Tibial nerve (tissue), 4 donors: ENCODE measurements at places on chromosomes 4 and X.

- no peak for DNase-seq
Observed at GRCh38 chrX:131841496-131842437, 181.3 kb upstream of the STK26 start.

DNA sequence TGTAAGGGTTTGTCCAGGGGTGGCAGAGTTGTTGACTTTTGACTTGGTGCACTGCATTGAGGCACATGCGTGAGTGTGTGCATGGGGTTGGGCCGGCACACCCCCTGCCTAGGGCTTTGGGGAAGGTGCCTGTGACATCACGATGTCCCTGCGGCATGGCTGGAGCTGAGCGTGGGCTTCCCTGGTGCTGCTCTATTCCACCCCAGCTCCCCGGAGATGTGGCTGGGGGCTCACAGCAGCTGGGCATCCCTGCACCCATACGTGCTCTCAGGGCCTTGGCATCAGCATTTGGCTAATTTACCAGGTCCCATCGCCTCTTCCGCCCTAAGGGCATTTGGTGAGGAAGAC is 5.7 kb downstream of the PSAPL1 start:
- peak; percentile 7 for DNase-seq

- DNase-seq = no peak
Observed at GRCh38 chrX:96721354-96721753, 36.7 kb downstream of the DIAPH2 start.

DNA sequence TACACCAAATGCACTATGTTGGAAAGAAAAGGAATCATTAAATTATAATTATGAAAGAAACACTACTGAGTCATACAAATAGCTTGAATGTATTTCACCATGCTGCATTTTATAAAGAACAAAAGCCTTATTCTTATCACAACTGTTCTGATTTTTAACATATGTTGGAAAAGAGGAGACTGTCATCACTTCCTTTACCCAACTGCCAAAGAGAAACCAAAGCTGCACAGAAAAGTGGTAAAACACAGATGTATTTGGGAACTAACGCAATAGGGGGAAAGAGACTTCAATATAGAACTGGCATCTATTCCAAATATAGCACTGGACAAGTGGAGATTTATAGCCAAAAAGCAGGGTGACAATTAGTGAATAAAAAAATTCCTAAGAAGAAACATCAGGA is 181.0 kb downstream of the SPANXN3 start:
- DNase-seq = no peak

GRCh38 chrX:7117587-7117986 is 29.9 kb upstream of the STS start:
- no peak for DNase-seq

DNA sequence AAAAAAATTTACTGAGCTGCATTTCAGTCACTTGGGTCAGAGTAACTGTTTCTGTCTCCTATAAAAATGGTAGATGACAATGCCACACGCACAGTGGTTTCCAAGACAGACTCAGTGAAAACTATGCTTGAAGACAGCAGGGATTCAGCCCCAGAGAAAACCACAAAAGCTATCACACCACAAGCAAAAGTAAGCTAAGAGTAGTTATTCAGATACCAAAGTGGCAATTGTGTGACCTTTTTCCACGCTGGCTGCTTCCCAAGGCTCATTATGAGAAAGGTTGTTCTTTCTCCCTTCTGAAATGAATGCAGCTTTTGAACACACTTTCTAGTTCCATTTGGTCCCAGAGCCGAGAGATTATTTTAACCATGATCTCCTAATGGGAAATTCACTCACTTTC is 46.4 kb upstream of the GPM6B start:
- no peak for DNase-seq

DNA sequence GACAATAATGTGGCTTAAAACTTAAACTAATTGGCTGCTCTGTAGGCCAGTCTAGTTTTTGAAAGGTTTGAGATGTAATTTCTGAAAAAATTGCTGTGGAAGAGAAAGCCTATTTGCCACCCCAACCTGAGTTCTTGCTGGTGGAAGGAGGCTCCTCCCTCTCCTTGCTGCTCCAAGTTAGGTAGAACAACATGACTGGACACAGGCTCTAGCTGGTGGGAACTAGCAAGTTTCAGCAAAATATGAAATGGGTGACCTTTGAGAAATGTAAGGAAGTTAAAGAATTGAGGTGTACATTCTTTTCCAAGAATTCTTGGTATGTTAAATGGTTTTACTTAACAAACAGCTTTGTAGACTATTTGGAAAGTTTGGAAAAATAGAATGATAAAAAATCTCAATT is 8.0 kb downstream of the RPL34 start:
- no peak for DNase-seq

- no peak for DNase-seq
Observed at GRCh38 chrX:115147220-115147619, 42.0 kb upstream of the RBMXL3 start.

GRCh38 chrX:27746516-27746915 is 61.3 kb upstream of the MAGEB10 start:
- DNase-seq = no peak

DNA sequence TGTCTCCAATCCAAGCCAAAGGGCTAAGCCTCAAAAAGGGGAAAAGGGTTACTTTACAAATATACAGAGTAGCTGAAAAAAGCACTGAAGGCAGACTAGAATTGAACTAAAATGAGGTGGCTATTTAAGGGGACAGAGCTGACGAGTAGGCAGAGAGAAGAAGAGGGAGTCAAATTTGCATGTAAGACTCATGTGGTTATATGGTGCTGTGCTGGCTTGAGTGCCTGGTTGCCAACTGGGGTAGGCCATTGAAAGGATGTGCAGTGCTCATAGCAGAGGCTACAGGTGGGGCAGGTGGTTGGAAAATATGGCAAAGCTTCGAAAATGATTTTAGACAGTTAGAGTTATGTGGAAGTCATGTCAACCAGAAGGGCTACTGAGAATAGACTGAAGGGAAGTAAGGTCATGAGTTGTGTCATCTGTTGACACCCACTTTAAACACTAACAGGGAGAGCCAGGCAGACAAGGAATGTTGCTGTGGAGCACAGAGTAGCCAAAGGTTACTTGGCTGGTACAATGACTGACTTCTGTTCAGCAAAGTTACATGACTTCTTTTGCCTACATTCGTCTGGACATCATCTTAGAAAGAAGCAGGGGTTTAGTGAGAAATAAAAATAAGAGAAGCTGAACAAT is 1210.4 kb downstream of the ADGRL3 start:
- DNase-seq = no peak

DNA sequence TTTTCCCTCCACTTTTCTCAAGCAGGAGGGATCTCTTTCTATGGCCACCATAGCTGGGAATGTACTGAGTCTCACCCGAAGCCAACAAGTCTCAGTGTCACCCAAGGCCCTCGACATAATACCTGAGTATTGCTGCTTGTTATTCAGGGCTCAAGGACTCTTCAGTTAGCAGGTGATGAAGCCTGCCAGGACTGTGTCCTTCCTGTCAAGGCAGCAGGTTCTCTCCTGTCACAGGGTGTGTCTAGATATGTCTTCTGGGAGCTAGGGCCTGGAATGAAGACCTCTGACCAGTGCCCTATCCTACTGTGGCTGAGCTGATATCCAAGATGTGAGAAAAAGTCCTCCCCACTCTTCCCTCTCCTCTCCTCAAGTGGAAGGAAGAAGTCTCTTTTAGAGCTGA is 391.0 kb upstream of the DIPK2B start:
- DNase-seq = no peak

DNA sequence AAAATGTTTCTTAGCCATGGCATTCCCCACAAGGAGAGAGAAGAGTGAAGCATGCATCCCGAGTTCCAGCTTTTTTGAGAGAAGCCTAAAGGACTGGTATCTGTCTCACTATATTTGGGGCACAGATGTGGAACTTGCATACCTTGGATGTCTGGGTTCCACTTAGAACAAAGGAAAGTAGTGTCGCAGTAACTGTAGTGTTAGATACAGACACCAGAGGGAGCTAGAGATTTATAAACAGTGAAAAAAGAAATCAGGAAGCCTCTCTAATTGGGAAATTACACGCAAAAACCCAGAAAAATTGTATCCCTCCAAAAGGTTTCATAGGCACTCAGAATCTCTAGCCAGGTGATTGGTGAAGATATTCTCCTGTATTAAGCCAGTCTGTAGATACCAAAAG is 34.4 kb downstream of the AGTR2 start:
- no peak for DNase-seq

GRCh38 chr4:40143926-40144508 is 52.8 kb upstream of the RHOH start:
- DNase-seq = no peak

- DNase-seq = no peak
Observed at GRCh38 chr4:79170077-79170476, 155.8 kb downstream of the NAA11 start.

DNA sequence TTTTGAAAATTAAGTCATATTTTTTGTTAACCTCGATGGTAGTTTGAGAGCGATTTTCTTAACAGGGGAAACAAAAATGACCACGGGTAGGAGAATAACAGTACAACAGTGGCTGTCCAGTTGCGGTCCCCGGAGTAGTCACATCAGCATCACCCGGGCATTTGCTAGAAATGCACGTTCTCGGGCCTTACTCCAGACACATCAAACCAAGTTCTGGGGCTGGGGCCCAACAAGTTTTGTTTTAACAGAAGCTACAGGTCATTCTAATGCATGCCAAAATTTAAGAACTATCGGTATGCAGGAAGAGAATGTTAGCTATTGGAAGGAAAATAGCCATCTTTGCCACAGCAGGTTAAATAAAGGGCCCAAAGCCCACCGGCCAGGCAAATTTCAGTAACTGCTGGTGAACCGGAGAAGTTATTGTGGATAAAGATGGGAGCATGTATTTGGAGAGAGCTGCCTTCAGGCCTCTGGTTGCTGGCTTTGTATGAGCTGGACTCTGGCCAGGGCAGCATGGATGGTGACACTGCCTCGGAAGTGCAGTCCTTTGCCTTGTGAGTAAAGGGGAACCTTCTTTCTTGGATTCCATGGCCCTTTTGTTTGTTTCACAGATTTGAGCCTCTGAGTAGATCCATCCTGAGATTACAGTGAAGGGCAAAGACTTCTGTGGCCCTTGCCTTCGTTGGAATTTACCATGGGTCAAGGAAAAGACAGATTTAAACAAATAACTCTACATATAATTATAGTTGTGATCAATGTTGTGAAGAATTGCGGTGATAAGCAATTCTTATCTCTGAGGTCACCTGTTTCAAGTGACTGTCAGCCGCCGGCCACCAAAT is 62.1 kb downstream of the TBC1D14 start:
- no peak for DNase-seq

- DNase-seq = no peak
Observed at GRCh38 chrX:112512509-112512908, 167.2 kb downstream of the LHFPL1 start.

DNA sequence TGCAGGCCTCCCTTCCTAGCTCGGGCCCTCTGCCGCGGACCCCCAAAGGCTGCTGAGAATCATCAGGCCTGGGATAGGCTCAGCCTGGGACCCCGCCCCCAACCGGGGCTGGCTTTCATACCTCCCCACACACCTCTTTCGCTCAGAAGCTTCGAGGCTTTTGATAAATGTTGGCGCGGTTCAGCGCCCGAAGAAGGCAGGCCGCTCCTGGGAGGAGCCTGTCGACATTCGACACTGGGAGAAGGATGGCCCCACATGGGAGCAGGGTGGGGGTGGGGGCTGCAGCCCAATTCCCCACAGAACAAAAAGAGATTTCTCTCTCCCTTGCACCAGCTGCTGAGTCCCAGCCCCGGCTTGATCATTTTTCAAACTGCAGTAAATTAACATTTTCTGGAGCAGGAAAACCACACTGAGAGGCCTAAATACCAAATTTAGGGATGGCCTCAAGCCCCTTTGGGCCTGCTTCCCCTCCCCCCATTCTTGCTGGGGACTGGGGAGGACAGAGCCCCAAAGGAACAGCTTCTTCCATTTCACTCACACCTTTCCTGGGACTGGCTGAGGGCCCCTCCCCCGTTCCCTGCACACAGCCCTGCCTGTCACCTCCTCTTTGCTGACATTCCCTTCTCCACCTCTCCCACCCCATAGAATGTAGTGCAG is 112.9 kb upstream of the PJA1 start:
- no peak for DNase-seq

- DNase-seq = no peak
Observed at GRCh38 chrX:115939636-115940160, 230.8 kb upstream of the AGTR2 start.

- no peak for DNase-seq
Observed at GRCh38 chrX:154125391-154126040, 18.5 kb upstream of the OPN1LW start.

DNA sequence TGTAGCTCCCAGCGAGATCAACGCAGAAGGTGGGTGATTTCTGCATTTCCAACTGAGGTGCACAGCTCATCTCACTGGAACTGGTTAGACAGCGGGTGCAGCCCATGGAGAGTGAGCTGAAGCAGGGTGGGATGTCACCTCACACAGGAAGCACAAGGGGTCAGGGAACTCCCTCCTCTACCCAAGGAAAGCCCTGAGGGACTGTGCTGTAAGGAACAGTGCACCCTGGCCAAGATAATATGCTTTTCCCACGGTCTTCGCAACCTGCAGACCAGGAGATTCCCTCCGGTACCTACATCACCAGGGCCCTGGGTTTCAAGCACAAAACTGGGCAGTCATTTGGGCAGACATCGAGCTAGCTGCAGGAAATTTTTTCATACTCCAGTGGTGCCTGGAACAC is 216.4 kb upstream of the TET2 start:
- DNase-seq = no peak

DNA sequence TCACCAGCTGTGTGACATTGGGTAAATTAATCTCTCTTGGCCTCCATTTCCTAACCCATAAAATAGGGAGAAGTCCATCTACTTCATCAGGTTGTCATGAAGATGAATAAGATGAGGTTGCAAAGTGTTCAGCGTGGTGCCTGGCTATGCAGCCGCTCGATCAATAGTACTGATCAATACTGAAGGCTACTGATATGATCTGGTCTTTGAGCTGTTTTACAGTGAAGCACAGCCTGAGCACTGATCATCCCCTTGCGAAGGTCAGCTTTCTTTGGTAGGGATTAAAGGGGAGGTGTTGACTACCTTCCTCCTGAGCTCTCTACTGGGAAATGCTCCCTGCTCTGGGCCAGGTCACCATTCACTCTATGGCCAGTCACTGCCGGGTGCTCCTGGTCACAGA is 108.4 kb upstream of the NOCT start:
- no peak for DNase-seq

- no peak for DNase-seq
Observed at GRCh38 chrX:149248073-149248625, 257.0 kb downstream of the IDS start.
